ENCODE measurements at places on chromosomes 1 and 21. TPM values are rescaled to one million over a fixed set of nuclear protein-coding genes. Genes with fewer than 3 reads are reported as not detected.

DNA sequence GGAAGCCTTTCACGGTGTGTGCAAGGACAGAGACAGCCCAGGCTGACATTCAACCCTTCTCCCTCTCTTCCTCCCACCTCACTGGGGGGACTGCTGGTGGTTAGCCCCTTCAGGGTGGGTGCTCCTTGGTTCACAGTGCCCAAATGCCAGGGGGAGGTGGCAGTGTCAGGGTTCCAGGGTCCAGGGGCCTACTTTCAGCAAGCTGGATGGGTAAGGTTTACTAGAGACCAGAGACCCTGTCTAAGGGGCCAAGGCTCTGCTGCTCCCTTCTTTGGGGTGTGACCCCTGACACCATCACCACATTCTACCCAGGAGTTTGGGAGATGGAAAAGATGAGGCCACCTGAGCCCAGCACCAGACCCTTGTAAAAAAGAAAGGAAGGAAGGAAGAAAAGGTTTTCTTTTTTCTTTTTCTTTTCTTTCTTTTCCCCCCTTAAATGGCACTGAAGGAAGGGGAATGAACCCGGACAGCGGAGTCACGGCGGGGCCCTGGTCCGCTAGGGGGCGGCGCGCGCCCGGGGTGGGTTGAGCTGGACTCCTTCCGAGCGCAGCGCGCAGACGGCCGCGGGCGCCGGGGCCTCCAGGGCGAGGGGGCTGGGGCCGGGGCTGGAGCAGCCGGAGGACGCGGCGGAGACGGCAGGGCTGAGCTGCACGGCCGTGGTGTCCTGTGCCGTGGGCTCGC lies 18.8 kb downstream of the KNCN start:
- ATAC-seq: peak; percentile 82

DNA sequence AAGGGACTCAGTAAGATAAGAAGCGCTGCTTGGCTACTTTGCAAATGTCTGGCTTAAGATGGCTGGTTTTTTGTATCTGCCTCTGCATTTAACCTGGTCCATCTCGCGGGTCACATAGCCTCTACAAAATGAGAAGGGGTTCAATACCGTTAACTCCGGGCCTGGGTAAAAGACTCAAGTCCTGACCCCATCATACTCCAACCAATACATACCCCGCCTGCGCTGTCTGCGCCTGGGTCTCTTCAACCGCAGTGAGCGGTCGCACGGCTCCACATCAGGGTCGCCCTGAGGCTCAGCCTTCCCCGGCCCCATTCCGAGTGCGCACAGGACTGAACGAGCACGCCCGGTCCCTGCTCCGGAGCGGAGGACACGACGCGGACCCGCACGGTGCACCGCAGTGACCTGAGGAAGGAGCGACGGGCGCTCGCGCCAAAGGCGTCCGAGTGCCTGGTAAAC lies 558 bp upstream of the PGD start:
- no peak for ATAC-seq

GRCh38 chr1:226520640-226521355 lies 27.8 kb upstream of the STUM start:
- peak; percentile 79 for ATAC-seq

DNA sequence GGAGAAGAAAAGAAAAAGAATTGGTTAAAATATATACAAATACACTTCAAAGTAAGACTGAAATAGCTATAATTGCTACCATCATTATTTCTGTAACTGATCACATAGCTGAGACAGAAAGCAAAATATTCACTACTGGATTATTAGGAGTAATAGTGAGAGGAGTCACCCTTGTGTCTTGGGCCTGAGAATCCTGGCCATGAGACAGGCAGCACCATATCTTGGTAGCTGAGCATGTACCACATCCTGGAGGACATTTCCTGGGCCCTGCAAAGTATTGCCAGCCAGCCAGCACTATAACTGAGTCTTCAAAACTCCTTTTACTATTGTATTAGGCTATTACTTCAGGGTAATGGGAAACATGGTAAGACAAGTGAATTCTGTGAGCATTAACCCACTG lies 63.5 kb downstream of the C1orf185 start:
- ATAC-seq: no peak

GRCh38 chr1:178509414-178510007 lies 3.4 kb upstream of the TEX35 start:
- peak; percentile 82 for ATAC-seq

- peak; percentile 69 for ATAC-seq
These were observed 71.8 kb upstream of the ADAM30 start for GRCh38 chr1:119968068-119968492.

DNA sequence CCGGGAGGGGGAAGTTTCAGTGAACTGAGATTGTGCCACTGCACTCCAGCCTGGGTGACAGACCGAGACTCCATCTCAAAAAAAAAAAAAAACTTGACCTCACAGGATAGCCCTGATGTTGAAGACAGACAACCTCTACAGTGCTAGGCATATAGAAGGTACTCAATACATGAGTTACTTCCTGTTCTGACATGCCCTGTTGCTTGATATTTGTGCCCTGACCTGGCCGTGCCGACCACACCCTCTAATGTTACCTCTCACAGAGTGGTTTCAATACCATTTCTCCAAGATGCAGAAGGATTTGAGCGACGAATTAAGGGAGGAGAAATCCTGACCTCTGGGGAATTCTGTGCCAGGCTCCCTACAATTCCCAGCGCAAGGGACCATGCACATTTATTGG lies 5.2 kb downstream of the PTAFR start:
- ATAC-seq: no peak

Gene LPGAT1
- 29.3 TPM for total RNA-seq

Gene PBX1
- 178 TPM for total RNA-seq

Gene PDZK1IP1
- total RNA-seq: not detected

Gene RGSL1
- total RNA-seq: 0.41 TPM

Gene AGPAT3
- total RNA-seq: 14.0 TPM

Gene FAM131C
- total RNA-seq: 1.0 TPM
